ENCODE measurements at places on chromosomes 2 and 18.

DNA sequence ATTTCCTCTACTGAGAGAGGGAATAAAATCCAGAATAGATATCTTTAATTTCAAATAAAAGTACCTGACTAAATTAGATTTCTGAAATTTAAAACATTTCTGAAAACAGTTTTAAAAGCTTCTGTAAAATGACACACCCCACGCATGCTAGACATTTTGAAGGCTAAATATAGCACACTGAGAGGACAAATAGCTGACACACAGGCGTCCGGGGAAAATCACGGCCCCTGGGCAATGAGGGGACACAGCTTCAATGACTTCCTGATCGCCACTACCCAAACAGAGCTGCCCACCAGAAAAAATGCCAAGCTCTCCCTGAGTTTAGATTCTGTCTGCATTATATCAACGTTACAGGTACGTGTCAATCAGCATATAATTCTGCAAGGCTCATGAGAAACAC, 10.9 kb downstream of the TBC1D8 start:
- DNase-seq, result no peak

- no peak for DNase-seq
Measured at GRCh38 chr2:6459138-6459537, 406.6 kb downstream of the CMPK2 start.

DNA sequence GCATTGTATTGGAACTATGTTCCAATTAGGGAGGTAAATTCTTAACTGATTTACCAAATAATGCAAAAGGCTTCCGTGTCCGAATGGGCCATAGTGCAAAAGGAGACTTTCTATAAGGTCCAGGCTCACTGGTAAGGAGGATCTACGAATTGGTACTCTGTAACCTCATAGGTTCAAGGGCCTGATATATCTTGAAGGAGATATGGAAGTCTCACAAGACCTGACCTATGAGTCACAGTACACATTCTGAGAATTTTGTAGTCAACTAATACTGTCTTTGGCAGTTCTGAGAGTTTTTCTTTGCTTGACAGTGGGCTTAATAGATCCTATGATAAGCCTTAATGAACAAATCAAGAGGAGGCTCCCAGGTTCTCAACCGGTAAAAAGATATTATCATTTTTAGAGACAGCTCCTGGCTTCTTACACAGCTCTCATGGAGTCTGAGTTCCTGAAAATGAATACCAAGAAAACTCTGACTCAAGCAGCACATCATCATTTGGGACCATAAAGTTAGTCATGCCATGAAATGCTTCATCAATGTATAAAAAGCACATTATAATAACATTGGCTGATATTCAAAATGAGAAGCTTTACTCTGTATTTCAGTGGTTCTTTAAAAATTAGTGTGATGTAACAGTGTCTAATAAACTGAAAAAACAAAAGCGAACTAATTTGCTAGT, 1275.2 kb upstream of the CRIM1 start:
- DNase-seq, result no peak

DNA sequence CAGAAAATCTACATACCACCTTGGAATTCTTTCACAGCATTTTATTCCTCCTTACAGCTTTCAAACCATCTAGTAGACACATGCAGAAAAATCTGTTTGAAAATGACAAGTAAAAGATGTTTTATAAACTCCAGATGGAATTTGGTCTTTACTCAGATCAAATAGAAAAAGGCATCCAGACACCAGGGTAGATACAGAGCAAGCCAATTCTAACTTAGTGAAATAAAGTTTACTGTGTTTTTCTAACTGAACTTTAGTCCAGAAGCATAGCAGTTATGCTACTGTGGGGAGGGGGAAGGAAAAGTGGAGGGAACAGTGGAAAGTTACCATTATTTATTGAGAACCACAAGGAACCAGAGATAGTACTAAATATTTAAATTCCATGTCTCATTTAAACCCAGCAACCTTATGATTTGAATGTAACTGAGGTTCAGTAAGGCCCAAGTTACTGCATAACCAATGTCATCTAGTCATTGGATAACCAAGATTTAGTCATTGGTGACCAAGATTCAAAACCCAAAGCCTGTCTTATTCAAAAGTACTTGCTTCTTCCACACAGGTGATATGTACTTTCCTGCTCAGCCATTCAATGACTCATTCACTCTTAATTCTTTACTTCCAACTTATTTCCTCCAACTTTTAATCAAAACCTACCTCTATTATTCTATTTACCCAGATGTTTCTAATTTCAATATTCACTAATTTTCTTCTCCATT, 57.7 kb downstream of the RAD51AP2 start:
- no peak for DNase-seq

DNA sequence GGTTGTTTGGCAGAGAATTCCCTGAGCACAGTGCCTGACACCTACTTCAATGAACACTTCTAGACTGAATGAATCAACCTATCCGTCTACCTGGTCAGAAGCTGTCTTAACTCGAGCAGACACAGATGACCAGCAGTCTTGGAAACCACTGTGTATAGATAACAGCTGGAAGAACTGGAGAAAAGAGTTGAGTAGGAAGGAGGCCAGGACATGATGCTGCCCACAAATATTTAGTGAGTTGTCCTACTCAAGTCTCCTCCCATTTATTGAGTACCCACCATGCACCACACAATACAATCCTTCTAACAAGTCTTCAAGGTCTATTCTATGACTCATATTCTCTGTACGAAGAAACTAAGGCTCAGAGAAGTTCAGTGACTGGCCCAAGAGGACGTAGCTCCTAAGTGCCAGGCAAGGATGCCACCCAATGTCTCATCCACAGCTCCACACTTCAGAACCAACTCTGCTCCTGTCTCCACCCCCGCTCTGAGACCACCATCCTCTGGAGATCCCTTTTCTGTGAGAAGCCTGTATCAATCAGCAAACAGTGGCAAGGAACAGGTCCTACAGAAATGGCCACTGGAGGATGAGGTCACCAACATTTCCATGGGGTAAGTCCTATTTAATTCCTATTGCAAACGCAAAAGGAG, 62.2 kb downstream of the GALNT14 start:
- no peak for DNase-seq

- DNase-seq, result no peak
Measured at GRCh38 chr2:74702001-74702715, 48.1 kb downstream of the SEMA4F start.

DNA sequence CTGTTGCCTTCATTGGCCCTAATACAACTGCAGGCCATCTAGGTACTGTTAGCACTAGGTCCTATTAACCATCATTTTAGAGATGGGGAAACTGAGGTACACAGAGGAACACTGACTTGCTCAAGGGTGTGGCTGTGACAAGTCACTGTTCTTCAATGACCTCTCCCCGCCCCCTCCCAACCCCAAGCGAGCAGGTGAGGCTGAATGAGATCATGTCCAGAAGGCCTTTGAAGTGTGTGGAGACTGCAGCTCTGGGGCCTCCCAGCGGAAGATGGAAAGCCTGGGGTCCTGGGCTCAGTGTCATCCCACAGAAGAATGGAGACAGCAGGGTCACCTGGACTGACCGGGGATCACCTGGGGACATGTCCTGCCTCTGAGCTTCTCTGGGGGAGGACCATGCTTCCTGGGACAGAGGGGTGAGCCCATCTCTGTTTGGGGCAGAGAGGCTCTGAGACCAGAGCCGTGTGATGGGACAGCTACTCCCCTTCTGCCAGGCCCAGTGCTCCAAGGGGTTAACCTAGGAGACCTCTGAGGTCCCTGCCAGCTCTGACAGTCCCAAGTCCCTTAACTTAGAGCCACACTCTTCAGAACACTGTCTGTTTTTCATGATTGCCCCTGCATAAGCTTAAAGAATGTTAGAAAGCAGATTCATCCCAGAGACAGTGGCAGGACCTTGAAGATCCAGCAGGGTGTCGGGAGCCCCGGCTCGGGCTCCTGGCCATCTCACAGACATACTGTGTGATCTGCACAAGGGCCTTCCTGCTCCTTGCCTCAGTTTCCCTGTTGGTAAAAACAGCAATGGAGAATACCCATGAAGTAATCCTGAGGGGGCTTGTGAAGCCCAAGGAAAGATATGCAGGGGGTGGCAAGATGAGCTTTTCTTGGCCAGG, 16.7 kb upstream of the FOSL2 start:
- no peak for DNase-seq

GRCh38 chr18:2853926-2854664, 7.3 kb downstream of the EMILIN2 start:
- peak; percentile 83 for DNase-seq

GRCh38 chr2:118968961-118969733, 27.2 kb downstream of the MARCO start:
- no peak for DNase-seq

DNA sequence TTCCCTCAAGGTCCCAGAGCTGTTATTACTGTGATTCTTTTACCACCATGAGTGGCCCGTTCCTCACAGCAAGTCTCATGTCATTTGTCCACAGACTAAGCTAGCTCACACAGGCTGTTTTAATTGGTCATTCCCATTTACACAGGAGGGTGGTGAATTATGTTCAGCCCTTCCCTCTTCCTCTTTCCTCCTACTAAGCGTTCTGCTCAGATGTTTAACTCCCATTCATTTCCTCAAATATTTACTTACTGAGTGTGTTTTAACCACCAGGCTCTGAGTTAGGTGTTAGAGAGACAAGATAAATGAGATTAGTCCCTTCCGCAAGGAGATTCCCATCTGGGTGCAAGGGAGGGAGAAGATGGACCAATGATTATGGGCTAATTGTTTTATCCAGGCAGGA, 403.6 kb upstream of the ACVR2A start:
- DNase-seq, result no peak

GRCh38 chr2:212538305-212539071, at the start of gene ERBB4:
TSS of gene ERBB4 (minus strand) at chr2:212538802. CDS start at chr2:212538530, 272 bp downstream.
- DNase-seq, result no peak

DNA sequence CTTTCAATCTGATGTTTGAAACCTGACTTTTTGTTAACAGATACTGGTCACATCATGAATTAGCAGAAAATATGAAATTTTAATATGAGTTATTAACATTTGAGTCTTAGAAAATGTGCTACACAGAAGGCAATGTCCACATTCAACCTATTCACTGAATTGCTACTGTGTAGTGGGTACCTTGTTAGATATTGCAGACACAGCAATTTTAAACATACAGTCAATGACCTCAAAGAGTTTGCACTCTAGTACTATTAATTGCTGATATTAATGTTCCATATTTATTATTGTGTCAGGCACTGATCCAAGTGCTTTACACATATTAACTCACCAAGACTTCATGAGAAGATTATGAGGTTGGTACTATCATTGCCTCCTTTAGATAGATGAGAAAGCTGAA, 385.4 kb upstream of the PKDCC start:
- DNase-seq, result no peak

DNA sequence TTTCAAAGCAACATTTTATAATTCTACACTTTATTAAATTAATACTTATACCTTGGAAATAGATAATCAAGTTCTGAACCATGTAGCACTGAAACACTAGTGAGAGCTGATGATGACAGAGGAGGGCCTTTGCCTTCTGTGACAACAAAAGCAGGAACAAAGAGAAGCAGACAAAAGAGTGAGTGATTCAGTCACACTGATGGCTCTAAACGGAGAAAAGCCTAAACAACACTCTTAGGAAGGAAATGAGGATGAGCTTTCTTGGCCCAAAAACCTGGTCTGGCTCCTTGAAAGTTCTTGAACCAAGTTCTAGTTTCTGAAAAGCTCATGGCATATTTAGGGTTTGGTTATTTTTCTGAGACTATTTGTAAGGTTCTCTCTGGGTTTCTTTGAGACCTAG, 271.9 kb downstream of the DPP10 start:
- DNase-seq, result no peak

- DNase-seq, result no peak
Measured at GRCh38 chr2:189318761-189319160, 122.5 kb upstream of the WDR75 start.

DNA sequence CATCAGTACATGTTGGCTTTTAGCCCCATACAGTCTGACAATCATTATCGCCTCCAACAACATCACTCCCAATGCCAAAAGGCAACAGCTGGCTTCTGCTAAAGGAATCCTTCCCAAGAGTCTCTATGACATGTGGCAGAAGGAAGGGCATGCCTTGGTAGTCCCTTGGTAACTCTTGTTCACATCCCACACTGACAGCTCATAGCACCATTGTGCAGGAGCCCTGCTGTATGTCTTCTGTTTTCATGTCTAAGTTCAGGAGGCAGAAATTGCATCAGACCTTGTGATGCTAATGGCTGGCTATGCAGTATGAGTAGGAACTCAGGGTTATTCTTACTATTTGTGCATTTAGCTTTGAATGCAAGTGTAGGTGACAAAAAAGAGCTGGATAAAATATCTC, 392.1 kb downstream of the PTH2R start:
- no peak for DNase-seq
